HFFc6 (cell line): ENCODE measurements at places on chromosomes 3 and 15.

GRCh38 chr3:157104928-157105652, 54.9 kb downstream of the CCNL1 start:
- DNase-seq: no peak

DNA sequence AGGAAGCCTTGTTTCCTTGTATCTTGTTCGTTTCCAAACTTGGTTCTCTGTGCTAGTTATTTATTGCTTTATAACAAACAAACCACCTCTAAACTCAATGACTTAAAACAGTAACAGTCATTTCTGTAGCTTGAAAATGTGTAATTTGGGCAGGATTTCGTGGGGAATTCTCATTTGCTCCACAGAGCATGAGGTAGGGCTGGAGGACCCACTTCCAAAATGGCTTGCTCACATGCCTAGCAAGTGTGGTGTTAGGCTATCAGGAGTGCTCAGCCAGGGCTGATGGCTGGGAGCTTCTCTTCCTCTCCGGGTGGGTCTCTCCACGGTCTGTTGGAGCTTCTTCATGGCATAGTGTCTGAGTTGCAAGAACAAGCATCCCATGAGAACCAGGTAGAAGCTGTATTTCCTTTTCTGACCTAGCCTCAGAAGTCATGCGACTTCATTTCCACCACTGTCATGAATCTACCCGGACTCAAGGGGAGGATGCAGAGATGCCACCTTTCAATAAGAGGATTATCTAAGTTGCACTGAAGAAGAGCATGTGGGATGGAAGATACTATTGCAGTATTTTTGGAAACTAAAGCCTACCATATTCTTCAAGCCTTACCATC, 8.2 kb upstream of the TNIK start:
- no peak for DNase-seq

- DNase-seq: no peak
Measured at GRCh38 chr15:81747482-81747881, 298.3 kb downstream of the MEX3B start.

DNA sequence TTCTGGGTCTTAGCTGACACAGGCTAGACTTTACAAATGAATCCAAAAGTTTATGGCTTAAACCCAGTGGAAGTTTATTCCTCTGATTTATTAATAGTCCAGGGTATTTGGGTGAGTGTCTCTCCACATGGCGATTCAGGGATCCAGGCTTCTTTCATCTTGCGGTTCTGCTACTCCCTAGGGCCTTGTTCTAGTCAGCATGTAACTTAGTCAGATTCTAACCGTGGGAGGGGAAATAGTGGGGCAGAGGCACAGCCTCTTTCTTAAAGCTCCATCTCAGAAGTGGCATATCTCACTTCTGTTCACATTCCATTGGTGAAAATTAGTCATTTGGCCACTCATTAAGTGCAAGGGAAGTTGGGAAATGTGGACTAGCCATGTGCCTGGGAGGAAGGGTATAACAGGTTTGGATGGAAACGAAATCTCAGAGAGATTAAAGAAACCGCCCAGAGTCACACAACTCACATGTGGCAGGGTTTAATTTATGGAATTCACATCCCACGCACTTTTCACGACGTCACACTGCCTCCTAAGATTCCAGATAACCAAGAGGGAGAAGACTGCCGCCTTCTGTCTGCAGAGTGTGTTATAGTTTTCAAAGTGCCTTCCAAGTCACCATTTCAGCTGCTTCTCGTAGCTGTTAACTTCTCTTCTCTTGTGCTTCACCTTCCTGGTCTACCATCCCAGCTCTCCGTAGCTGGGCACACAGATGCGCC, 11.4 kb upstream of the RASGRF1 start:
- no peak for DNase-seq

DNA sequence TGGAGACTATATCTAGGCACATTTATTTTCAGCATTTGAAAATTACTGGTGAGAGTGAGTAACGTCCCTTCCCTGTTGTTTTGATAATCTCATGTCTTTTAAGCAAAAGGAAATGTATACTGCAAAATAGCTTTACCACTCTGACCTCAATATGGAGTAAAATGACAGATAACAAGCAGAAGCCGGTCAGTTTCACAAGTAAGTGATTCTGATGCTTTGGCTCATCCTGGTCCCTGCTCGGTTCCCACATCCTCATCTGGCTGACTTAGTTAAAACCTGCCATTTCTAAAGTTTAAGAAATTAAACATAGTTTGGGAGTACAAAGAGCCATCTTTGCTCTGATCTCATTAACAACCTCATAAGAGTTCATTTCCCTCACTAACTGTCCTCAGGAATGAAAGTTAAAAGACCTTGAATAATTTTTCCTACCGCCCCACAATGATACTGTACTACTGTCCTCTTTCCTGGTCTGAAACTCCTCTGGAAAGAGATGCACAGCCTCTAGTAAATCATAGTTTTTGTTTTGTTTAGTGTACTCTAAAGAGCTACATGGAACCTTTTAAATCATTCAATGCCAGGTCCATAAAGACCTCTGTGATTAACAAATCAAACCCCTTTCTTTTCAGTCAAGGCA, 72.3 kb upstream of the ICE2 start:
- DNase-seq: no peak

- DNase-seq: no peak
Measured at GRCh38 chr15:90860942-90861675, 7.3 kb upstream of the FURIN start.

DNA sequence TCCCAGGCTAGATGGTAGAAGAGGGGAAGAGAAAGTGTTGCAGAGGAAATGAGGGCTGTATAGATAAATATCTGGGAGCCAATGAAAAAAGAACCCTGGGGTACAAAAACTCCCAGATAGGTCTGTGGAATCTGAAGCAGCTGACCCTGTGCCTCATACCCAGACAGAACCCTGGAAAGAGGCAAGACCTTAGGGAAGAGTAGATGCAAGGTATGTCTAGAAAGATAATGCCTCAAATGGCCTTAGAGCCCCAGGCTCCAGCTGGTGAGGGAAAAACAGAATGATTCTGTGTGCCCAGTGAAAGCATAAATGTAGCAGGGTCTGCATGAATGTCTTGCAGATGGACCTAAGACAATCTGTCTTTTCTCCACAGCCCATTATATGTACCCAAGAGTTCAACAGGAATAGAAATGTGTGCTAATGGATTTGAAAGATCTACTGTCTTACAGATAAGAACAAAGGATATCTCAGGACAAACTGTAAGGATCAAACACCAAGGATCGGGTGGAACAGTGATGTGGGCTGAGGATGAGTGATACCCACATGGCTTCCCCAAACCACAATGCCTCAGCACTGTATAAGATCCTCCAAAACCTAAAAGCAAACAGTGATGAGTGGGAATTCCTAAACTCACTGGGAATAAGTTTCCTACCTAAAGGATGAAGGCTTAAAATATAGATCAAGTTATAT, 58.8 kb downstream of the NCEH1 start:
- no peak for DNase-seq
